Stimulated activated effector memory CD8-positive, alpha-beta T cell treated with anti-CD3 and anti-CD28 coated beads, Interleukin-12 subunit alpha, Interleukin-12 subunit beta, amount 100 ng/mL, for 72 hours (primary cell): ENCODE measurements at places on chromosomes 13 and 19.

DNA sequence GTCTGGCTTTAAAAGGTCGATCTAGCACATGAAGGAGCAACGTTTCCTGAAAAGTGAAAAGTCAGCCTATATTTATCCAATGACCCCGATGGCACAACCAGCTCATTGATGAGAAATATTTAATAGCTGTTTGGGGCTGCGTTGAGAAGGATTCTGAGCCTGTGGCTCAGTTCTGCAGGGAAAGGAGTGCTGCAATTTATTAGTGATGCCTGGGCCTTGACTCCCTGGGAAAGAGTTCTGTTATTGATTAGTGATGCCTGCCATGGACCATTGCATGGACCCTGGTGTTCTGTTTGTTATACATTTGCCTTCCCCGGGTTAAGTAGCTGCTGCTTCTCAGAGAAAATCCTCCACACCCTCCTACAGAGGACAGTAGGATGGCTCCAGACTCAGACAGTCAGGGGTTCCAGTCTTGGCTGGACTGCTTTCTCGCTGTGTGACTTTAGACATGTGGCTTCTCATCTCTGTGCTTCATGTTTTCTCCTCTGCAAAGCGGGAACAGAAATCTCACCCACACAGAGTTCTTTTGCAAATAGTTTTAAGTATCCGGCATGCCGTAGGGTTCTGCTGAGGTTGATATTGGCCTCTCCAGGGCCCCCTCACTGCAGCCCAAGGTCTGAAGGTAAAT lies 17.7 kb upstream of the PTPRS start:
- no peak for DNase-seq

DNA sequence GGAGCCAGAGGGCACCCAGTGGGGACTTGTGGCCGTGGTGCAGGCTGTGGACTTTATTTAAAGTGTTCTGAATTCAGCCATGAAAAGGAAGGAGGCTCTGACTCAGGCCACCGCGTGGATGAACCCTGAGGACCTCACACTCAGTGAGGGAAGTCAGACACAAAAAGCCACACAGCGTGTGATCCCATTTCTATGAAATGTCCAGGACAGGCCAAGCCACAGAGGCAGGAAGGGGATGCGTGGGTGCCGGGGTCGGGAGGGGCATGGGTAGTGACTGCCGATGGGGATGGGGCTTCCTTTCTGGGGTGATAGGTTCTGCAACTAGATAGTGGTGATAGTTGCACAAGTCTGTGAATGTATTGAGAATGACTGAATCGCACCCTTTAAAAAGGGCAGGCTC lies 8.7 kb upstream of the ZBTB7A start:
- DNase-seq: peak; percentile 62

GRCh38 chr19:51145916-51146493 lies 3.9 kb downstream of the SIGLEC7 start:
- no peak for DNase-seq

GRCh38 chr19:55830656-55831055 lies 1.1 kb downstream of the NLRP11 start:
- DNase-seq: no peak

DNA sequence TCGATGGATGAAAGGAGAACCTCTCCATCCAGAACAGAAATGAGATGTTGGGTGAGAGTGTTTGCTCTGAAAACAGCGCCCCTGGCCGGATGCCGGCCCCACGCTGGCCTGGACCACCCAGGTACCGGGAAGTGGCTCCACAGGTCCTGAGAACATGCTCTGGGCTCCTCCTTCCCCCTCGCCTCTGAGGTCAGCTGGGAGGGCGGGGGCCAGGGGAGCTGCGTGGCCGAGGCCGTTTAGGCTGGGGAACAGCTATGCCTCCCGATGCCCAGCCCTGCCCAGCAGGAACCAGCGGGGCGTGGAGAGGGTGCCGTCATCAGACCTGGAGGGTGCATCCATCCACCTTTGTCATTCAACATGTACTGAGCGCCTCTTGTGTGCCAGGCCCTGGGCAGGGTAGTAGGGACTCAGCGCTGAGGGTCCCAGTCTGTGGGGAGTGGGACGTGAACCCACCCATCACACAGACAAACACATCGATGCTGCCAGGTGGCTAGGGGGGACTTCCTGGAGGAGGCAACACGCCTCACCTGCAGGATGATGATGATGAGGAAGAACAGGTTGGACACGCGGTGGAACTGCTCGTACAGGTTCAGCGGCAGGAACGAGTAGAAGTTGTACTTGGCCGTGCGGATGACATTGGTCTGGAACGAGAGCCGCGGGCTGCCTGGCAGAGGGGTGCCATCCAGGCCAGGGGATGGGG lies 4.2 kb downstream of the ATP8B3 start:
- no peak for DNase-seq

GRCh38 chr13:21698817-21699679 lies 28.2 kb downstream of the FGF9 start:
- no peak for DNase-seq

DNA sequence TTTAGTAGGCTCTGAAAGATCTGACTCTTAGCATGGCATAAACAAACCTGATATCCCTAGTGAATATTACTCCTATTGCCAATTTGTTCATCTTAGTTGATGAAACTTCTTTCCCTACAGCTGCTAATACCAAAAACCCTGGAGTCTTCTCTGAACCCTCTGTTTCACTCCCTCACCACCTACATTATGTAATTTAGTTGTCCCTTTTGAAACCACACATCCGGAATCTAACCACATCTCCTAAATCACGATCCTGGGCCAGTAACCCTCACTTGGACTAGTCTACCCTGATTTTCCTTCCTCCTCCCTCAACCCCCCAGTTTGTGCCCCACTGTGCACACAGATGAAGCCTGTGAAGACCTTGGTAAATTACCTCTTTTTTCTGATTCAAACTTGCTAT lies 1.2 kb downstream of the ZNF256 start:
- DNase-seq: no peak

DNA sequence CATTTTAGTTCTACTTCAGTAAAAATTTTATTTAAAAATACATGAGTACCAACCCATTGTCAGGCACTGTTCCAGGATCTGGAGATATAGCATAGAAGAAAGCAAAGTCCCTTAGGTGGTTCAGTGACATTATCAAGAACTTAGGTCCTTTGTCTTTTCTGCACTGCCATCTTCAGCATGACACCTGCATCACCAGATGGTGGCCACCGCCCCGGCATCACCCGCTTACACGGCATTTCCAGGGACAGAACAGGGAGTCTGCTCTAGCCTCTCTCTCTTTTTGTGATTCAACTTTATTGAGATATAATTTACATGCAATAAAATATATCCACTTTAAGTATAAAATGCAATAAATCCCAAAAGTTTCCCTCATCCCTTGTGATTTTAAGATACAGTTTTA lies 23.5 kb downstream of the DYRK1B start:
- DNase-seq: no peak
